ENCODE measurements at places on chromosomes 7 and 10. TPM values are rescaled to one million over a fixed set of nuclear protein-coding genes. Genes with fewer than 3 reads are reported as not detected.

DNA sequence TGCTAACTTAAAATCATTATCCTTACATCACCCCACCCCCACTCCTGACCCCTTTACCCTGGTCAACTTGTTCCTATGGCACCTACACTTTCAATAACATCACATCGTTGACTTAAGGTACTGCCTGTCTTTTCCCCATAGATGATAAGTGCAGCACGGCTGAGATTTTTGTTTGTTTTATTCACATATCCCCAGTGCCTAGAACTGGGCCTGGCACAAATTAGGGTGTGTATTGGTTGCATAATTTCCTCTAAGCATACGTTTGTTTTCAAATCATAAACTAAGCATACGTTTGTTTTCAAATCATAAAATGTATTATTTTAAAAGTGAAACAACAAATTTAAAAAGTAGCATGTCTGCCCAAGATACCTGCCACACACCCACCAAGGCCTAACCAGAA lies 35.3 kb downstream of the ANXA11 start:
- DNase-seq, result no peak

DNA sequence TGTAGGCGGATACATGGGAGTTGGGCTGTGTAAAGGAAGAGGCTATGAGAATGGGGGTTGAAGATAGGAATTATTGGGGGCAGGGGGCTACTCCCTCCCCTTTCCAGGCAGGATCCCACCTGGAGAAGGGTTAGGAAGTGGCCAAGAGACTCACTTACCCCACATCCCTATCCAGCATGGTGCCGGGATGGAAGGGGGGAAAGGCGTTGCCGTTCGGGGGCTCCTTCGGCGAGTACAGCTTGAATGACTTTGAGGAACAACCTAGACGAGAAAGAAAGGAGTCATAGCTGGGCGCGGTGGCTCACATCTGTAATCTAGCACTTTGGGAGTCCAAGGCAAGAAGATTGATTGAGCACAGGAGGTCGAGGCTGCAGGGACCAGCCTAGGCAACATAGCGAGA lies 8.9 kb downstream of the LDB1 start:
- no peak for DNase-seq

DNA sequence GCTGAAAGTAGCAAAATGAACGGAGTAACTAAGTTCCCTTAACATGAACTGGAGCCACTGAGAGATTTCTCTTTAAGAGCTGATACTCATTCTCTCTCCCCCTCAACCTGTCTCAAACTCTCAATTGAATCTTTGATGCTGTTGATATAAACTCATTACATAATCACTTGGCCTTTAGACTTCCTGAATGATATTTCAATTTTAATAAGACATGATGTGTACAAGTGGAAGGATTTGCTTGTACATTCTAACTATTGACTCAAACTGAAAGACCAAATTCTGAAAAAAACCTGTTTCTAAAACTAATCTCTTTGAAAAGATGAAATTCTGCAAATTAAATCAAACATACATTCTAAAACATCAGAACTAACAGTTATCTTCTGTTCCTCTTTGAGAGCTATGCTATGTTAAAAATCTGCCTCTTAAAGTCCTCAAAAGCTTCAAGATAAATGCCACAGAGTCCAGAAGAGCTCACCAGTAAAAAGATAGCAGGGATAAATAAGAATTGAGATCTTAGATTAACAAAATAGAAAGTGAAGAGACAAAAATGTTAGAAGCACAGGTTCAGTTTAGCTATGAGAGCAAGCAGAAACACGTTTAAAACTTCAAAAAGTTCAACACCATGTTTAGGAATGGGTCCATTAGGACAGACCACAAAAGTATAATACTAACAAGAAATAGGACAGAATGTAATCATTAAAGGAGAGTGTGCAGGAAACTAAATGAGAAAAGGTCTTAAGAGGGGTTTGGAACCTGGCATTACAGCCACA lies 46.1 kb downstream of the TNPO3 start:
- no peak for DNase-seq

DNA sequence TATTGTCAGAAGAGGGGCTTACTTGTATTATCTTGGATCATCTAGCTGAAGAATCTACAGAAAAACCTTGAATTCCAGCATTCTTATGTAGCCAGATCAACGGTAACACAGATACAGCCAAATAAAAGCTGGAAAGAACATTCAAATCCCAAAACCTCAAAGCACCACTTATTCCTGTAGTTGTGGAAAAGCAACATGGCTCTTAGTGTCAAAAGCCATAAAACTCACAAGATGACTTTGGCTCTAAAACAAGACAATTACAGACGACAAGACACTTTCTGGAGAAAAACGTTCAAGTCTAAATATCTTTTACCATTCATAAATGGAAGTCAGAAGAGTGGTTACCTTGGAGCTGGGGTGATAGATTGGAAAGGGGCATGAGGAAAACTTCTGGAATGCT lies 173.0 kb downstream of the HERPUD2 start:
- DNase-seq, result no peak

GRCh38 chr10:78742730-78743615 lies 325.8 kb upstream of the ZMIZ1 start:
- DNase-seq, result peak; percentile 26

- DNase-seq, result no peak
Observed at GRCh38 chr7:47326220-47326619, 255.7 kb downstream of the TNS3 start.

- DNase-seq, result no peak
Observed at GRCh38 chr10:95840121-95840520, 67.7 kb upstream of the CC2D2B start.

DNA sequence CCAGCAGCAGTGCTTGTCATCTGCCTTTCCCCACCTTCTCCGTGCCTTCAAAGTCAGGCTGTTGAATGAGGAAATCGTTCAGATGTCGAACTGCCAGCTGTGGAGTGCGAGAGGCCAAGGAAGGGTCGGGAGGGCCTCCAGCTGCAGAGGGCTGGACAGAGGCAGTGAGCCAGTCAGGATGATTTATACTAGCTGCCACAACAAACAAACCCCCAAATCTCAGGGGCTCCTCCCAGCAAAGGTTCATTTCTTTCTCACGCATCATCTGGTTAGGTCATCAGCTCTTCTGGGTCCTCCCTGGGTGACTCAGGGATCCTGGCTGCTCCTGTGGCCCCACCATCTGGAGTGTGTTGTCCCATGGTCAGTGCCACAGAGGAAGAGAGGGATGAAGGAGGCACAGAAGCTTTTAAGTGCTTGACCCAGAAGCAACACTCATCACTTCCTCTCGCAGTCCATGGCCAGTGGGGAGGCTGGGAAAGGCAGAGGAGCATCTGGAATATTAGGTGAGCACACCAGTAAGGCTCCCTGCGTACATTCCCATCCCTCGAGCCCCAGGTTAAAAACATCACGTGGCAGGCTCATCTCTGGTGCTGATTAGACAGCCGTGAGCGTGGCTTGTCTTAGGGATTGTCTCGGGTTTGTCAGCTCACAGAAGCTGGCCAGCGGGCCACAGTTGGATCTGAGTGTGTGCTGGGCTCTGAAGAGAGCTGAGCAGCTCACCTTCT lies 140.7 kb downstream of the RGS10 start:
- DNase-seq, result no peak

The IL6 gene
- polyA plus RNA-seq, result 15.7 TPM

The AOC1 gene
- polyA plus RNA-seq, result 0.10 TPM

The TMEM26 gene
- 0.91 TPM for polyA plus RNA-seq

The AKR1C2 gene
- polyA plus RNA-seq, result 23.8 TPM

The LIPK gene
- polyA plus RNA-seq, result not detected

All from adrenal gland (tissue), 19 donors.